Keratinocyte (primary cell): ENCODE measurements at places on chromosomes 3 and 15. TPM values are rescaled to one million over a fixed set of nuclear protein-coding genes. Genes with fewer than 3 reads are reported as not detected.

DNA sequence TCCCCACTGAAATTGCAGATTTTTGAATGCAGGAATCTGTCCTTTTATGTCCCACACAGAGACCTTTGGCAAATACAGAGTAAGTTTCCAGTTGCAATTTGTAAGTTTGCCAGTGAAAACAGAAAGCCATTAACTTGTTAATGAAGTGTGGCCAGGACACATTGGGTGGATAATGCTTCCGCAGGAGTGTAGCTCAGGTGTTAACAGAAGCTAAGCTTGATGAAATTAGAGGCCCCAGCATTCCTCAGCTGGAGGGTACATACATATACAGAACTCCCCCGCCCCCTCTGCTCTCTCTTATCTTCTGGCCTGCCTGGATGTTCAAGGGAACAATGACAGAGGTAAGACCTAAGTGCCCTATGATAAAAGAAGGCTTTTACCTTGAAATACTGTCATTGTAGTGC lies 8.1 kb upstream of the LRRC2 start:
- DNase-seq: no peak

- DNase-seq: no peak
Measured at GRCh38 chr15:42160136-42160535, 3.7 kb upstream of the PLA2G4F start.

GRCh38 chr3:68173012-68173634 lies 518.7 kb upstream of the SUCLG2 start:
- no peak for DNase-seq

DNA sequence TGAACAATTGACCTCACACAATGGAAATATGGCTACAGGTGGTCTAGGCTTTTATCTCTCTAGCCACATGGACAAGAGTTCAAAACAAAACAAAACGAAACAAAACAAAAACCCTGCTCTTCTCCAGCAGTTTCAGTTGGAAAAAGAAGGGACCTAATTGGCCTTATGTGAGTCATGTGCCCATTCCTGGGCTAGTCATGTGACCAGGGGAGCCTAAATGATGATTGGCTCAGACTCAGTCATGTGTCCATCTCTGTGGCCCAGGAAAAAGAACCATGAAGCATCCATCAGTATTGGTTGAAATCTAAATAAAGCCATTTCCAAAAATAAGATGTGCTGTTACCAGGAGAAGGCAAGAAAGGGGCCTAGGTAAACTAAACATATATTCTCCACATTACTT lies 96.8 kb downstream of the ANXA2 start:
- DNase-seq: no peak

- no peak for DNase-seq
Measured at GRCh38 chr15:68405378-68406250, 26.3 kb downstream of the ITGA11 start.

GRCh38 chr3:171854649-171855305 lies 11.6 kb downstream of the TMEM212 start:
- no peak for DNase-seq

GRCh38 chr15:71114887-71115566 lies at the start of gene THSD4:
Gene THSD4, plus strand, starts transcription at chr15:71115471.
- DNase-seq: peak; percentile 76

DNA sequence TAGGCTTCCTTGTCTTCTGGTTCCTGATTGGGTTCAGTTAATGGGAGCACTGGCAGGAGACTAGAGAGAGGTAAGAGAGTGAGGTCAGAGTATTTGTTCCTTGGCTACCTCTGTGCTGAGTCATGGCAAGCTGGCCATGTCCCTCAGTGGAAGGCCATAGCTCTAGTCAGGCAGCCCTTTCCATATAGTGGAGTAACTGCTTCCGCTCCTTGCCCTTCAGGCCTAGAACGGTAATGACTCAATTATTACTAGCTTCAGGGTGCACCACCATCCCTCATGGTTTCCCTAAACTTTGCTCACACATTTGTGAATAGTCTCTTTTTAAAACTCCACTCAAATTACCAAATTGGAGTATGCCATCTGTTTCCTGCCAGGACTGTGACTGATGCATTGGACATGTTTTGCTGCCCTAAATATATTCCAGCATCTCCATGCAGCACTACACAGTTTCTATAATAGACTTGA lies 10.5 kb upstream of the ANO10 start:
- peak; percentile 45 for DNase-seq

- DNase-seq: no peak
Measured at GRCh38 chr3:45056608-45057301, 30.7 kb downstream of the CLEC3B start.

- no peak for DNase-seq
Measured at GRCh38 chr3:152976239-152976638, 141.3 kb downstream of the P2RY1 start.

DNA sequence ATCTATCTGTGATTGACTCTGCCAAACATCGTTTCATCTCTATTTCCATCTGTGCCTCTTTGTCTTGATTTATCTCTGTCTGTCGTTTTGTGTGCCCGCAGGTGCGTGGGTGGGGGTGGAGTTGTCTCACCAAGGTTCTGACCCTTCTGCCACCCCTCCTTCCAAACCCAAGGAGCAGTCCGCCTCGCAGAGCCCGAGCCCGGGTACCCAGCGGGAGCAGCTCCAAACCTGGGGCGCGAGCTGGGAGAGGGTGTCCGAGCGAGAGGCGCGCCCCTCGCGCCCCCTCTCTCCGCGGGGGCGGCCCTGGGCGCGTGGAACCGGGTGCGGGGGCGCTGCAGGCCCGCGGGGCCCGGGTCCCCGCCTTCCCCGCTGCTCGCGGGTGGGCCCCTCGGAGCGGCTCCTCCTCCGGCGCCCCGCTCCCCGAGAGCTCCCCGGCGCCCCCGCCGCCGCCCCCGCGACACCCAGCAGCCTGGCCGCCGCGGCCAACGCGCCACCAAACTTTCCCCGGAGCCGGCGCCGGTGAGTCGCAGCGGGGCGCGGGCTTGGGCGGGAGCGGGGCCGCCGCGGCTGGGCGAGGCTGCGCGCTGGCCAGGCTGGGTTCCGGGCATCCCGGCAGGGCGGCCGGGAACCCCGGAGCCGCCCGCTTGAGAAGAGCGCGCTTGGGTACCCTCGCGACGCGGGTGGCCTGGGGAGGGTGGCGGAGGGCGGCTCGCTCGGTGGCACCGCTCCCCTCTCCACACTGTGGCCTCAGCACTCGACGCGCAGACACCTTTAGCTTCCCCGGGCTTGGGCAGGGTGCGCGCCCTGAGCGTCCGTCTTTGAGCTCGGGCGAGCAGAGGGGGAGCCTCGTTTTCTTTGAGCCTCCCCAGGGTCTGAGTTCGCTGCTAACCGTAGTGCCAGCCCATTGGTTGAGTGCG lies at the start of gene HRH1:
HRH1 (plus strand) TSS at position 458 of the 917 bp plus-strand sequence. CDS start 104,545 bp downstream, outside the sequence.
- no peak for DNase-seq

DNA sequence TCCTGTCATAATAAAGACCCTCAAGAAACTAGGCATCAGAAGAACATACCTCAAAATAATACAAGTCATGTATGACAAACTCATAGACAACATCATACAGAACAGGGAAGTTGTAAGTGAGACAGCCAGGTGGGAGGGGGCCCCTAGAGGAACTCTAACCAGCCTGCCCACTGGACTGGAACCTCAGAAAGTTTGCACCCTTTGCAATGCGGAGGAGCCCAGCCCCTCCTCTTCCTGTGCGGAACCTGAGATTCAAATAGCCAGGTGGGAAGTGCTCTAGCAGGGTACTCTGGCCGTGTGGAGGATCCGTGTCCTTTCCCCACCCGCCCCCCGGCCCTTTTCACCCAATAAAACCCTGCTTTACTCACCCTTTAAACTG lies 387.0 kb upstream of the CBLB start:
- DNase-seq: no peak

DNA sequence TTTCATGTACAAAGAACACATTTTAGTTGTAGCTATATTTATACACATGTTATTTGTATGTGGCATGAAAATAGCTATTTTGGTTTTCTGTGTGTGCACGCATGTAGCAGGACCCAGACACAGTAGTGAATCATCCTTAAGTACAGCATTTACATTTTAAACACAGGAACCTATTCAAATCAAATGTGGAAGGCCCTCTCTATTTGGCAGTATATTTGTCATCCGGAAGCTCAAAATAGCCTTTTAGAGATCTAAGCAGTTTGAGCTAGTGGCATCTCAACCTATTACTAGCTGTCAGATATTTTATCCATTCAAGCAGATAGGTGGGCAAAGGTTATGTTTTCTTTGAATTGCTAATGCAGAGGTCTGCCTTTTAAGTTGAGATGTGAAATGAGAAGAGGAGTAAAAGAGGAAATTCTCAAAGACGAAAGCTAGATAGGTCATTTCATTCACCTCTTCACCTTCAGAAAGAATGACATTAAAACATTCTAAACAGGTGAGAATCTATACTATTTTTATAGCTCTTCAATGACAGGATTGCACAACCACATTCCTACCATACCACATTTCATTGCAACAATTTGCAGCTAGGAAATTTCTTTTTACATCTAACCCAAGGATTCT lies 46.3 kb upstream of the TIPARP start:
- DNase-seq: no peak

GRCh38 chr3:158210067-158210466 lies 100.2 kb downstream of the RSRC1 start:
- no peak for DNase-seq

DNA sequence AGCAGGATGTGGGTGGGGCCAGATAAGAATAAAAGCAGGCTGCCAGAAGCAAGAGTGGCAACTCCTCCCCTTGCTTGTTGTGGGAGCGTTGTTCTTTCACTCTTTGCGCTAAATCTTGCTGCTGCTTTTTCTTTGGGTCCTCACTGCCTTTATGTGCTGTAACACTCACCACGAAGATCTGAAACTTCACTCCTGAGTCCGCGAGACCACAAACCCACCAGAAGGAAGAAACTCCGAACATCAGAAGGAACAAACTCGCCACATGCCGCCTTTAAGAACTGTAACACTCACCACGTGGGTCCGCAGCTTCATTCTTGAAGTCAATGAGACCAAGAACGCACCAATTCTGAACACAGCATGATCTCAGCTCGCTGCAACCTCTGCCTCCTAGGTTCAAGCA lies 72.9 kb downstream of the IL12A start:
- DNase-seq: no peak

GRCh38 chr15:97168704-97169475 lies 791.6 kb upstream of the ARRDC4 start:
- no peak for DNase-seq

- DNase-seq: no peak
Measured at GRCh38 chr3:152127058-152127457, 141.7 kb upstream of the MBNL1 start.

DNA sequence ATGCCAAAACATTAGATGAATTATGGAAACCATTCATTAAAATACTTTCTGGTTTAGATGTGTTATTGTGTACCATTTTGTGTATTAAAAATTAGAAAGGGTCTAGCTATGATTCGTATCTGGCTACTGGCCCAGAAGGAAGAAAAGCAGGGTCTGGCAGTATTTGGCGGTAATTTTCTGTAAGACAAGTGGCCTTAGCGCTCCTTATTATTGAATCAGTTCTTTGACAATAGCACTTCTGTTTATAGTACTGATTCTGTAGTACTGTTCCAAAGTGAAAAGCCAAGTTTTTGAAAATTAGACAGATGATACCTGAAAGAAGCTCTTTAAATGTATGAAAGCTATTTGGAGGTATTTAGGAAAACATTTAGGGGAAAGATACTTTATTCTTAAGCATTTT lies 10.2 kb downstream of the GLCE start:
- no peak for DNase-seq

- DNase-seq: no peak
Measured at GRCh38 chr3:43760938-43761337, 70.2 kb downstream of the ABHD5 start.

GRCh38 chr3:105103139-105103538 lies 263.6 kb upstream of the ALCAM start:
- no peak for DNase-seq

DNA sequence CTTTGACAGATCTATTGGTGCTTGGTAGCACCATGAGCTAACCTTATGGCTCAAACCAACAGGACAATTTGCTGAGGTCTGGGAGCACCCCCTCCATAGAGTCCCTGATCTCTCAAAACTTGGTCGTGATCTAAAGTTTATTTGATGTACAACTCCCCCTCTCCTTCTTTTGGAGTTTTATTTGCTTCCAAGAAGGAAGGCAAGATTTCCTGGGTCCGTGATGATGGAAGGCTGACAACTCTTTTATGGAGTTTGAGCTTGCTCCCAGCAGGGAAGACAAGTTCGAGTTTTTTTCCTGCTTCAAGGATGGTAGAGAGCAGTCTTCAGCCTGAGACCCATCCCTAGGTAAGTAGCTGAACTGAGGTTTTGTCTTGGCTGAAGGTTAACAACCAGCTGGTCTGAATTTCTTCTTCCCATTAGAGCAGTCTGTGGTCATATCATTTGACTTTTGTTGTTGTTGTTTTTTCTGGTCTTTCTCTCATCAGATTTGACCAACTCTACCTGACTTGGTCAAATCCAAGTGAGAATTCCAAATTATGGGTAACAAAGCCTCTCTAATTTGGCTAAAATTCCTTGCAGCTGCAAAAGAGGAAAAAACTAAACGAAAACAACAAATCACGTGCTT lies 2.8 kb upstream of the MUC20 start:
- no peak for DNase-seq

GRCh38 chr3:47420511-47421484 lies 40.0 kb downstream of the PTPN23 start:
- DNase-seq: peak; percentile 58

DNA sequence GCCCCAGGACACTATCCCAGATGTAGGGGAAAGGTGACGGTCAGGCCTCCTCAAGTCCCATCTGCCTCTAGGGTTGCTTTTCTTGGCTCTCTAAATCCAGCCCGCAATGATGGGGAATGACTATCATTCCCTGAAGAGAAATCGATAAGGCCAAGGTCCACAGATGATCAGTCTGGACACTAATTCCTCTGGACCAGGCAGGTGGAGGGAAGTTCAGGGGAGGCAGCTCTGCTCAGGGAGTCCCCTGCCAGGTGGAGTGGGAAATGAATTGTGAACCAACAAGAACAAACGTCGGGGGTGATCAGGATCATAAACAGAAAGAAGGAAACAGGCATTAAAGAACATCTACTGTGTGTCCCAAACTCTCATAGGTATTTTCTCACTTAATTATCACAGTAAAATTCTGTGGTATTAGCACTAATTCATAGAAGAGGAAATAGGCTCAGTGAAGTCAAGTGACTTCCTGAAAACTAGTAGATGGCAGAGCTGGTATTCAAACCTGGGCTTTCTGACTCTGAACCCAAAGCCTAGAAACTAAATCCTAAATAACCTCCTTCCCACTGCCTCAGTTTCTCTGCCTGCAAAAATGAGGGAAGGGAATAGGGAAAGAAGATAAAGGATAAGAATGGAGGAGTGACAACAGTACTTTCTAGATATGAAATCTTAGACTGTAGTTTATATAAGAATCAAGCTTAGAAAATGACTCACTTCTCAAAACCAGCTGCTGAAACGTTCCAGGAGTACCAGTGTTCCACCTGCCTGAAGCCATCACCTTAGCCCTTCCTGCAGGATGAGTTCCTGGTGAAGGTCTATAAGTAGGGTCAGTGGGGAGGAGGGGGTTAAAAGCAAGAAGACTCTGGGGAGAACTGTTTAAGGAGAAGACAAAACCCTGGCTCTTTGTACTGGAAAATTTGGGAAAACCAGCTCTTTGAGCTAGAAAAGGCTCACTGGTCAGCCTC lies 7.5 kb downstream of the BMF start:
- no peak for DNase-seq

Gene PTX3
- 0.13 to 0.16 TPM (median 0.14 TPM) in 3 replicates for polyA plus RNA-seq

Gene GOLGA6A
- not detected in 3 replicates for polyA plus RNA-seq

Gene SRGAP3
- 4.3 to 7.2 TPM (median 6.2 TPM) in 3 replicates for polyA plus RNA-seq

Gene MYH15
- polyA plus RNA-seq: 0.40 to 1.3 TPM (median 0.87 TPM) in 3 replicates

Gene TTC14
- polyA plus RNA-seq: 9.0 to 35.6 TPM (median 30.5 TPM) in 3 replicates

Gene PIF1
- polyA plus RNA-seq: 2.3 to 7.6 TPM (median 6.2 TPM) in 3 replicates

Gene OR5K2
- not detected in 3 replicates for polyA plus RNA-seq

Gene DAZL
- not detected in 3 replicates for polyA plus RNA-seq

Gene C3orf22
- not detected in 3 replicates for polyA plus RNA-seq

Gene SUSD5
- 0.03 to 0.09 TPM (median 0.05 TPM) in 3 replicates for polyA plus RNA-seq
